ENCODE measurements at places on chromosomes 1 and 21.
A peak's percentile ranks its signal among the peaks of the same experiment; 100 is the strongest.

DNA sequence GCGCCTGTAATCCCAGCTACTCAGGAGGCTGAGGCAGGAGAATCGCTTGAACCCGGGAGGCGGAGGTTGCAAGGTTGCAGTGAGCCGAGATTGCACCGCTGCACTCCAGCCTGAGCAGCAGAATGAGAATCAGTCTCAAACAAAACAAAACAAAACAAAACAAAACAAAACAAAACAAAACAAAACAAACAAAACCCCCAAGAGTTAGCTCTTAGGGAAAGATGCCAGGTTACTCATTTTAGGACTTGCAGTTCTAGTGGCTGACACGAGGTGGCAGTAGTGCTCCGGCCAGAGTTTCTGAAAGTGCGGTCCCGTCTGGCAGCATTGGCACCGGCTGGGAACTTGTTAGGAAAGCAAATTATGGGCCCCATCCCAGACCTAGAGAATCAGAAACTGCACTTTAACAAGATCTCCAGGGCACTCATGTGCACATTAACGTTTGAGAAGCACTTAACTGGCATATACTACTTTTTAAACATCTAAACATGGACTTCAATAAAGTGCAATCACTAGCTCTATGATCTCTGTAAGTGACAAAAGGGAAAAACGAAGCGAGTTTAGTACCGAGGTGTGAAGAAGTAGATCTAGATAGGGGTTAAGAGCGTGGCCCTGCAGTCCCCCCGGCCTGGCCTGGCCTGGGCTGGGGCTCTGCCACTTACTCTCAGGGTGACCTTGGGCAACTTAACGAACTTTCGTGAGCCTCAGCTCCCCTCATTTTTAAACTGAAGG is 41.9 kb upstream of the TNFRSF1B start:
- DNase-seq, result peak; percentile 74

GRCh38 chr1:20657024-20657423 is 4.1 kb downstream of the DDOST start:
- DNase-seq, result no peak

- no peak for DNase-seq
Measured at GRCh38 chr1:236065509-236066005, 667 bp upstream of the NID1 start.

GRCh38 chr1:203556047-203556851 is 62.3 kb downstream of the OPTC start:
- DNase-seq, result no peak

GRCh38 chr1:47521034-47521881 is 83.4 kb downstream of the FOXD2 start:
- DNase-seq, result no peak

- DNase-seq, result no peak
Measured at GRCh38 chr1:9905010-9905409, 5.1 kb downstream of the CTNNBIP1 start.

DNA sequence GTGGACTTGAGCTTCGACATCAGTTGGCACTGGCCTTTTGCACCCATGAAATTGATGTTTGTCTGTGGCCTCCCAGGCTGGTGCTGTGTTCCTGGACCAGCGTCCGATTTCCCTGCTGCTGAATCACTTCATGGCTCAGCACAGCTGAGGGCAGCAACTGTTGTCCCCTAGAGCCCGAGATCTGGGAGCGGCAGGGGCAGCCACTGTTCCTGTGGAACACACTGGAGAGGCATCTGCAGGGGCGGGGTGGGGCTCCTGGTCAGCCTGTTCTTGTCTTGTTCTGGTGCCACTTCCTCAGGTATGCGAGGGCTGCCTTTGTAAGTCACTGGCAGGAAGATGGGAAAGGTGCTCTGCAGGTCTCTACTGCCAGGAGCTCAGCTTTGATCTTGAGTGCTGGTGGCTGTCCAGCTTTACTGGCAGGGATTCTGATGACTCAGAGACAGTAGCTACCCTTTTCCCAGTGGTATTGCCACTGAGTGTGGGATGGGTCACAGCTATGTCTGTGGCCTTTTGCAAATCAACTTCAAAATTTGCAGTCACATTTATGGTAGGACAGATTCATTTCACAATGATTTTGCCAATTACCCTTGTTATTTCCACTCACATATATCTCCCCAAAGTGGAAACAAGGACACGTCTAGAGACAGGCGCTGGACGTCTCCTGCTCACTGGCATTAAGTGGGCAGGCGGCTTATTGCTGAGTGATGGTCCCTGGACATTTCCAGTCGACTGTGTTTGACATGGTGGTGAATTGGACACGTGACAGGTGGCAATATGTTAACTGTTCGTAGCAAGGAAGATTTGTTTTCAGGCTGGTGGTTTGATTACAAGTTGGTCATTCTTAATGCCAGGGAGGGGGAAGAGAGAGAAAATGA is 15.3 kb downstream of the AGPAT3 start:
- DNase-seq, result no peak

DNA sequence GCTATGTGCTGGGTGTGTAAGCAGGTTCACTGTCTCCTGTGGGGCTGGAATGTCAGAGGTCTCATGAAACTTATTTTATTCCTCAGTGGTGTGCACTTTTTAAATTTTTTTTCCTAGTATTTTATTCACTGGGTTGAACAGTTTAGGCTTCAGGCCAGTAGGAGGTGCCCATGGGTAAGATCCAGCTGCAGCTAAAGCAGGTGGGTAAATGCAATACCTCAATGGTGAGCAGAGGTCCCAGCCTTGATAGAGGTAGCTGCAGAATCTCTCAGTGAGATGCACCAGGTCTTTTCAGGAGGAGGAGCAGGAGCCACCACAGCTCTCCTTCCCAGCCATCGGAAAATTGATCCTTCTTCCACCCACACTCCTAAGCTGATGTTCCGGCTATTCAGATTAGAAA is 12.6 kb upstream of the OR6N2 start:
- DNase-seq, result peak; percentile 29

DNA sequence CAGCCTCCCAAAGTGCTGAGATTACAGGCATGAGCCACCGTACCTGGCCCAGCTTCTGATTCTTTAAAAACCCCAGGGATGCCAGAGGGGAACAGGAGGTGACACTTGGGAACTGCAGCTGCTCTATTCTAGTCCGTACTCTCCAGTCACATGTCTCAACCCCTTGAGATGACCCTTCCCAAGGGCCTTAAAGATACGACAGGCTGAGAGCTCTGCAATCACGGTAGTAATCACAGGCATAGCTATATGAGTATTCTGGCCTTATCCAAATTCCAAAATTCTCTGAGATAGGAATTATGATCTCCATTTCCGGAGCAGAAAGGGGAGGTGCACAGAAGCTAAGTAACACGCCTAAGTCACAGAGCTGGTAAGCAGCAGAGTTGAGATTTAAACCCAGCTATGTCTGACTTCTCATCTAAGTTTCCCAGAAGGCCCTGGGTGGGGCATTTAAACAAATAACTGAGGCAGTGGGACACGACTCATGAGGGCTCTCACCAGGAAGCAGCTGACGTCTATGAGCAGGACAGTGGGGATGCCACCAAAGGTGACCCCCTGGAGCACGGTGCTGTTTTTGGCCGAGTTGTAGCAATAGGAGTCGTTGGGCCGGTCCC is 5.2 kb downstream of the TMEM63A start:
- DNase-seq, result no peak

GRCh38 chr1:52748119-52748518 is 21.9 kb downstream of the ZYG11B start:
- DNase-seq, result no peak

DNA sequence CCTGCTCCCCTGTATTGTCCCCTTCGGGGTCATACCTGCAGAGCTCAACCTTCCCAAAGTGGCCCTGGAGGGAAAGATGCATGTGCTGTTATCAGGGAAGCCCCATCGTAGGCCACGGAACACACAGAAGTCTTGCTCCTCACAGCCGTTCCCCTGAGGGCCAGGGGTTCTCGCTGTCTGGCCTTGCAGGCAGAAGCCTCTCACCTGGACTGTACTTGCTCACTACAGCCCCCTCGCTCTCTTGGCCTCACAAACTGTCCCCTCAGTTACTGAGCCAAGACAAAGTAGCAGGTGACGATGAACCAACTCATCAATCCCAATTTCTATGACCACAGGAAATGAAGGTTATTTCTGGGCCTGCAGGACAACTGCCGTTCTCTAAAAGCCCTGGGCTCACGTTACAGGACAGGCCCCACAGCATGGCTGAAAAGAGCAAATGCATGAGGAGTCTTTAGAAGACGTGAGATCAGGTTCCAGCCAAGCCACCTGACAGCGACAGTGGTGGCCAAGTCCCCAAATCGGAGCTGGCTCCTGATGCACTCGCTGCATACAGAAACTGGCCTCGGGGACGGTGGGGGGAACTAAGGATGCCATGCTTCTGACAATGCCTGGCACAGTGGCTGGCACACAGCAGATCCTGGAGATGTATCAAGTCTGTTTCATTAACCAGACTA is 95.0 kb downstream of the RAVER2 start:
- DNase-seq, result no peak

- peak; percentile 9 for DNase-seq
Measured at GRCh38 chr1:243179720-243180119, 75.4 kb downstream of the CEP170 start.

Measured in activated CD4-positive, alpha-beta T cell treated with anti-CD3 and anti-CD28 coated beads, Interleukin-2, amount 50 U/mL, for 16 hours (primary cell).